ENCODE measurements at places on chromosomes 11 and 22.

DNA sequence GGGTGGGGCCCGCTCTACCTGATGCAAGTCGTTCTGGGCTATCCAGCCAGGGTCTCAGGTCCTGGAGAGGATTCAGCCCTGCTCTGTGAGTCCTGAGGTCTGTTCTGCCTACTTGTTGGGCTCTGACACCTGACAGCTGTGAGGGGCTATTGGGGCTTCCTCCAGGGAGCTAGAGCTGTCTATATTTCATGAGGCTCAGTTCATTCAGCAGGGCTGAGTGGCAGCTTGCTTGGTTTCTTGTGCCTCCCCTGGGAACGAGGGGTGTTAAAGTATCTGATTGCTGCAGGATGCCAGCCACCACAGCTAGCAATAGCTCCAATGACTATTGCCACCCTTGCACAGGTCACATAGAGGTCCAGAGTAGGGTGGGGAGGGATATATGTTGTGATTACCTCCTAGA is 26.7 kb downstream of the INSC start:
- no peak for DNase-seq

- no peak for DNase-seq
Measured at GRCh38 chr11:45662665-45663485, 2.5 kb downstream of the CHST1 start.

DNA sequence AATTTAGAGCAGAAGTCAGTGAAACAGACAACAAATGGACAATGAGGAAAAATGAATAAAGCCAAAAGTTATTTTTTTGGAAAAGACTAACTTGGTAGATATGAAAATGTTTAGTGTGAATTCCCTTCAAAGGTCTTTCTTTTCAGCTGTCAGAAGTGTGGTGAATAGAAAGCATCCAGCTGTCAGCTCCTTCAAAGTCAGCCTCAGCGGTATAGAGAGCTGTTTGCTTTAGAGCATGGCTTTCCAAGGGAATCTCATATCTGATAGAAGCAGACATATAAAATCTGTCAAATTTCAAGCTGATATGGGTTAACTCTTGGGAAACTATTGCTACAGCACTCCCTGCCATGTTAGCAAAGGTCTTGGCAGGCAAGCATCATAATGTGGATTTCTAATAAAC is 309.3 kb downstream of the CASP12 start:
- no peak for DNase-seq

DNA sequence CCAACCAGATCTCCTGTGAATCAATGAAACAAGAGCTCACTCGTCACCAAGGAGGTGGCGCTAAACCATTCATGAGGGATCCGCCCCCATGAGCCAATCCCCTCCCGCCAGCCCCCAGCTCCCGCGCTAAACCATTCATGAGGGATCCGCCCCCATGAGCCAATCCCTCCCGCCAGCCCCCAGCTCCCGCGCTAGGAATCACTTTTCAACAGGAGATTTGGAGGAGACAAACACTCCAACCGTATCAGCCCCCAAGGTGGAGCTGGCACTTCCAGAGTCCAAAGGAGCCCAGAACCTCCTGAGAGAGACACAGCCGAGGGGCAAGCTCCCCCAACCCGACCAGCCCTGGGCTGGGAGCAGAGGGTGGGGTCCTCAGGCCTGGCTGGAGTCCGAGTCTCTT is 40.9 kb upstream of the PRR5 start:
- no peak for DNase-seq

DNA sequence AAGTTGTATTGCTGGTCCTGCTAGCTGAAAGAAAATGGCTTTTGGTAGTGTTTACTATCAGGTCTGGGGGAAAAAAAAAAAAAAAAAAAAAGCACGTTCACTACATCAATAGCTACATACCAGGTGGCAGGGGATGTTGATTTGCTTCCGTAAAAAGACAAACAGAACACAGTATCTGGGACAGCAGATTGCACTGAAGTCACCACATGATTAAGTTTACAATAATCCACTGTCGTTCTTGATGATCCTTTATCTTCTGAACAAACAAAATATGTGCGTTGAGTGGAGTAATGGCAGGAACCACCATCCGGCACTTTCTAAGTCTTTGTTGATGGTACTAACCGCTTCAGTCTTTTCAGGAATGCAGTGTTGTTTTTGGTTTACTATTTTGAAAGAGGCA is 48.7 kb downstream of the DDX6 start:
- no peak for DNase-seq

- DNase-seq: no peak
Measured at GRCh38 chr11:39817241-39817640, 1642.2 kb downstream of the LRRC4C start.

DNA sequence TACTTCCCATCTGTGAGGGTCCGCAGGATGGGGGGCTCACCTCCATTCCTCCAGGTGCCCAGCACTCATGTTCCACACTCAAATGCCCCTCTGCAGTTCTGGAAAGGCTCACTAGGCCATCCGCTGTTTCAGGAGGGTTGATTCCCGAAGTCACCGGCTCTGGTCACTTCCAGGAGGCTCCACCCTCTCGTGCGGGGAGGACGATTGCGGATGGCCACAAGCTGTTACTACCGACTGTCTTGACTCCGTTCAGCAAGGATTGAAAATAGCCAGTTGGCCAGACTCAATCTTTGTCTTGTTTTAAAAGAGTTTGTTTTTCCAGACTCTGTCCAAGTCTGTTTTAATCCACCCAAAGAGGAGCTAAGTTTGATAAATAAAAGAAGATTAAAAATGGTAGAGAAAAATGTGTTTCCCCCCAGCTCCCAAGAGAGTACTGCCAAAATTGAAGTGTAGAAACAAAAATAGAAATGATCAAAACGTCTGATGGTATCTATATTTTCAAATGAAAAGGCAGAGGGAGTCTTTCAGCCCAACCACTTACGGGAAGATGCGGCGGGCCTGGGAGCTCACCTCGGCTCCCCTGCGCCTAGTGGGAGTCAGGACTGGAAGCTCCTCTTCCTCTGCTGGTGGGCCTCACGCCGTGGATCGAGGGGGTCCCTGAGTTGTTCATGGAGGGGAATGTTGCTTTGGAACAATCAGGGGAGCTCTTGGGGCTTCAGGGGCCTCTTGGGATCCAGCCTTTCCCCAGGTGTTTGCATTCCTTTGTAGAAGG is 1280.8 kb downstream of the BRD1 start:
- no peak for DNase-seq

DNA sequence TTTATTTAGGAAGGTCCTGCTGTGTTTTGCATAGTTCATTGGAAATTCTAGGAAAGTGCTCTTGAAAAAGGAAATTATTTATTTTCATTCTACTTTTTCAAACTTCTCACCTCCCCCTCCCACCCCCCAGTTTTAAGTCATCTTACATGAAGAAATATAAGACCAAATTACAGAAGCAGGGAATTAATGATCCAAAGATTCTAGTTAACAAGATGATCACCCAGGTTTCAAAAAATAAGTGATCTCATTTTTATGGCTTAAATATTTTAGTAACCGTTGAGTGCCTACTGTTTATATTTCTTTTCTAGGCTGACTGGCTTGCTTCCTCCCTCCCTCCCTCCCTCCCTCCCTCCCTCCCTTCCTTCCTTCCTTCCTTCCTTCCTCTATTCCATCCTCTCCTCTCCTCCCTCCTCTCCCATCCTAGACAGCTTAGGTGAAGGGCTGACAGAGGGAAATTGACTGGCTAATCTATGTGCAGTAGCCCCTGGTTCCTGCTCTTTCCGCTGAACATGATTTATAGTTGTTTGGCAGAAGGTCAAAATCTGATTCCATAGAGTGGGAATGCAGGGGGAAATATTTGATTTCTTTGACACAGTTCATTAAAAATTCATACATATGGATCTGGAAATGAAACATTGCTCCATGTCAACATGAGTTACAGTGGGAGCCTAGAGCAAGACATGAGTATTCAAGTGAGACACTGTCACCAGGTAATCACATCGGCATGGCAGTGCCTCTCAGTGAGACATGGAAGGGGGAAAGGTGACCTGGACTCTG is 123.4 kb downstream of the COMMD9 start:
- peak; percentile 23 for DNase-seq

GRCh38 chr11:60945295-60945667 is 6.7 kb downstream of the SLC15A3 start:
- DNase-seq: no peak

GRCh38 chr11:2686360-2687222 is 13.2 kb downstream of the KCNQ1OT1 start:
- no peak for DNase-seq

DNA sequence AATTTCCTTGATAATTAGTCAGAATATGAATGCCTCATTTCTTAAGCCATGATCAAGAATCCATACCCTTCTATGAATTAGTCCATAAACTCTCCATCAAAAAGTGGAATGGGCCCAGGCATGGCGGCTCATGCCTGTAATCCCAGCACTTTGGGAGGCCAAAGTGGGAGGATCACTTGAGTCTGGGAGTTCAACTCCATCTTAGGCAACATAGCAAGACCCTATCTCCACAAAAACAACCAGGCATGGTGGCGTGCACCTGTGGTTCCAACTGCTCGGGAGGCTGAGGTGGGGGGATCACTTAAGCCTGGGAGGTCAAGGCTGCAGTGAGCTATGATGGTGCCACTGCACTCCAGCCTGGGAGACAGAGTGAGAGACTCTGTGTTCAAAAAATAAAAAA is 52.1 kb upstream of the SHANK2 start:
- DNase-seq: no peak

DNA sequence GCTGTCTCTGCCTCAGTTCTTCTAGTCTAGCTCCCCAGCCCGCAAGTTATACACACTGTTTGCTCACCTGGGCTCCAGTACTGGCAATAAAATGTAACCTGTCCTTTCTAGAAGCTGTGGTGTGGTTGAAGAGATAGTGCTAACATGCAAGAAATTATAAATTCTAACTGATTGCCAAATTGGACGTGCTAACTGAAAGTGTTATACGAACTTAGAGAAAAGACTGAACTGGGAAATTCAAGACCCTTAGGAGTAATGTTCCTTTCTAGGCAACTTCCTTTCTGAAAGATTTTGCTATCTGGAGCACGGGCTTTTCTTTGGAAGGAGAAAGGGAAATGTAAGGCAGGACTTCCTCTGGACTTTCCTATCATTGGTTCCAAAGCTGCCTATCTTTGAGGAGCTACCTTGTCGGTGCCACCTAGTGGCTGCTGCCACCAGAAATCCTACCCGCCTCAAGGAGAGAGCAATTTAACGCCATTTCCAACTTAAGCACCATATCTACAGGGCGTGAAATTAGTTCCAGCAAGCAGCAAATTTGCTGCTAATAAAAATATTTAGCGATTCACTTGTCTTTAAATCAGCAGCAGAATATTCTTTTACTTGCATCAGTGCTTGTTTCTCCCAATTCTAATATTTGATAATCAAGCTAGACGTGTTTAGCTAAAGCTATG is 12.7 kb upstream of the TMEM218 start:
- DNase-seq: peak; percentile 5

DNA sequence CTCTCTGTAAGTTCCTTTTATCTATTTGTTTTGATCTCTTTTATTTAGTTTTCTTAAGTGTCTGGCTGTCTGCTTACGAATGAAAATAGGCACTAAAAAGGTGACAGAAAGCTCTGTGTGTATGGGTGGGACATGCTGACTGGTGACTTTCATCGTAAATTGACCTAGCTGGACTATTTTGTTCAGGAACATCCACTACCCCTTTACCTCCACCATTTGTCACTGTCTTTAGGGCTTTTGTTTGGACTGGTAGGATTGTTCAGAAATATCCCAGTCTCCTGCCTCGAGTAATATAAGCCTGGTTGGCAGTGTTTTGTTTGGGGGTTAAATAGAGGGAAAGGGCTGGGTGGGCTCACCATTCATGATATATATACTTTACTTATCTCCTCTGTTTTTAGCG is 20.9 kb downstream of the EMSY start:
- DNase-seq: no peak

DNA sequence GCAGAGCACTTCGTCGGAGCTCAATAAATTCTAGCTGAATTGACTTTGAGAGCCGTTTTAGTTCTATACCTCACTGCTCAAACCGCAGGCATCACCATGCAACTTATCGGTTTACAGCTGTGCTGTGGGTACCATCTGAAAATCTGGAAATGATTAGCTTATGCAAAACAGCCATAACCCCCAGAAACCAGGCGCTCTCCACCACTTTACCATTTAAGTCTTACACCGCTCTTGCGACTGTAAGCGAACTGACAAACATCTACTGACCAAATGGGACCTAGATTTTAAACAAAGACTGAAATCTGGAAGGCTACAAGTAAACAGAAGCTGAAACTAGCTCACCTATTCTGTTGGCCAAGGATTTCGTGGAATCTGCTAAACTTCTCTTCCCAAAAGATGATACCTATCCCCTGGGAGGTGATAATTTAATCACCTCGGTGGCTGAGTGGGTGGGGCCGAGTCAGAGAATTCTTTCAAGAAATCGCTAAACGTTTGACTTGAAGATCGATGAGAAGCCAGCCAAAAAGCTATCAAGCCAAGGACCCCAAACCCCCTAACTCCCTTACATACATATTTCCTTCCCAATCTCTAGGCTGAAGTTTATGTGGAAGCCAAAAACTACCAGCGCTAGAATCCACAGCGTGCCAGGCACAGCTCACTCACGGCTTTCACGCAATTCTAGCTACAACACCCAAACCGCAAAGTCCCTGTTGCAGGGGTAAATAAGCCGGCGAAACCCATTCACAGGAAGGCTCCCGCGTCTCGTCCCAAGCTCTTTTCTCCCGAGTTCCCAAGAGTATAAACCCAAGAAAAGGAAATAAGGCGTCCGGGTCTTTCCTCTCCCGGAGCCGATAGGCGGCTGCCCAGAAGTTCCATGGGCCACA is 644 bp downstream of the SPTY2D1 start:
- DNase-seq: no peak

DNA sequence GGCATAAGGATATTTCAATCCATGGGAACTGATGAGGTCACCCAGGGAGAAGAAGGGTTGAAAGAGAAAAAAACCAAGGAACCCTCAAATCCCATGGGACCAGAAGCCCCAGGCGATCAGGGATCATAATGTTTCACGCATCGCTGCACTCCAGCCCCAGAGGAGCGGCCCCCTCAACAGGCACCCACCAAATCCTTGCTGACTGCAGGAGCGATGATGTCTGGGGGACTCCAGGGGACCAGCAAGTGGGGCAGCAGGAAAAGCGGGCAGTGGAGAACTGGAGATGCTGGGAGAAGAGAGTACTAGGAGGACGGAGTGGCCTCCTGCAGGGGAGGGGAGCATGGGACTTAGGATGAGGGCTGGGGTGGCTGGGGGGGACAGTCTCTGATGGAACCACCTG is 47.7 kb upstream of the LINC01488 start:
- no peak for DNase-seq

- no peak for DNase-seq
Measured at GRCh38 chr11:128463371-128463829, 124.0 kb downstream of the ETS1 start.

- no peak for DNase-seq
Measured at GRCh38 chr22:29310065-29310862, 3.8 kb downstream of the GAS2L1 start.

- DNase-seq: no peak
Measured at GRCh38 chr11:72411623-72412419, 22.5 kb downstream of the CLPB start.

GRCh38 chr22:25282346-25282670 is 62.9 kb downstream of the CRYBB2 start:
- no peak for DNase-seq

- no peak for DNase-seq
Measured at GRCh38 chr11:31412946-31413345, 43.3 kb downstream of the DNAJC24 start.

DNA sequence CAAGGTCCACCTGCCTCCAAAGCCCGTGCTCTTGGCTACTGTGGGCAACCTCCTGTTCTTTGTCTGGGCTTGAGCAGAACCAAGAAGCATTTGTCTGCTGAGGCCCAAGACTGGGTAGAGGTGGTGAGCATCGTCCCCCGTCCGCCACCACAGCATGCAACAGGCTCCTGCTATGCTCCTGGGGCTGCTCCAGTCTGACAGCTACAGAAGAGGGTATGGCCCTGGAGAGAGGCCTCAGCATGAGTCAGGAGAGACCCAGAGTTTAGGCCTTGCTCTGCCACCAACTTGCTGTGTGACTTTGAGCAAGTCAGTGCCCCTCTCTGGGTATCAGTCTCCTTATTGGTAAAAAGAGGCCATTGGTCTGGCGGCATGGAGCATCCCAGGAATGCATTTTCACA is 91.2 kb downstream of the TP53I11 start:
- no peak for DNase-seq

All from NCI-H1092 (cell line).